ENCODE measurements at places on chromosomes 1 and 21.

GRCh38 chr1:203526572-203526971, 32.6 kb downstream of the OPTC start:
- no peak for DNase-seq

- no peak for DNase-seq
Observed at GRCh38 chr1:115227346-115228082, 110.5 kb downstream of the NGF start.

GRCh38 chr1:6353955-6354658, 39.5 kb downstream of the ACOT7 start:
- no peak for DNase-seq

DNA sequence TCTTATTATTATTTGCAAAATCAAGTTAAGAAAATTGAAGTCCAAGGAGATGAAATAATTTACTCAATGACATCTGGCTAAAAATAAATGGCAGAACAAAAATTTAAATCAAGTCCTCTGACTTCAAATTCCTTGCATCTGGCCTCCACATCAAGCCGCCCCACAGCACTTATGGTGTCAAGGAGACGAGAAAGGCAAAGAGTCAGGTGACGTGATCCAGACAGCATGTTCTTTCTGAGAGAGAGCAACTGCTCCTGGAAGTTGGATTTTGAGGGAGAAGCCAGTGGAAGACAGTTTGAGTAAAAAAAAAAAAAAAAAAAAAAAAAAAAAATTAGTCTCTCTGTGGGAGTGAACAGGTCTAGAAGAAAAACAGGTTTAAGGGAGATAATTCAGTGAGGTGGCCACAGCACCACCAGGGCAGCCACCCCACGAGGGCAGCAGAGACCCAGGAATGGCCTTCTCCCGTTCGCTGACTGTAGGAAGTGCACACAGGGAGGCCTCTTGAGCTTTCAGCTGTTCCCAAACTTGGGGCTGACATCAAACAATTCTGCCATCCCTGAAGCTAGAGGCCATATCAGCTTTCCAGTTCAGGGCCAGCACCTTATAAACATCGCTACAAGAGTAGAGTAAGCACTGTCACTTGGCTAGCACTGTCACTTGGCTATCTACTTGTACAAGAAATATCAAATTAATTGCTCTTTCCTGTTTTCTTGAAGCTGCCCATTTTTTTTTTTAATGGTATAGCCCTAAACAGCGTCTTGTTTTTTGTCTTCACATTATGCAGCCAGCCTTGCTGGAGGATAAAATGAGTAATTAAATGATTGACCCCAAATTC, 7.8 kb downstream of the C1orf162 start:
- peak; percentile 54 for DNase-seq

GRCh38 chr1:7108251-7108650, 323.0 kb downstream of the CAMTA1 start:
- DNase-seq = no peak

- DNase-seq = no peak
Observed at GRCh38 chr1:93338387-93339146, 7.1 kb upstream of the DR1 start.

GRCh38 chr1:38891753-38892152, 10.4 kb upstream of the GJA9 start:
- no peak for DNase-seq

DNA sequence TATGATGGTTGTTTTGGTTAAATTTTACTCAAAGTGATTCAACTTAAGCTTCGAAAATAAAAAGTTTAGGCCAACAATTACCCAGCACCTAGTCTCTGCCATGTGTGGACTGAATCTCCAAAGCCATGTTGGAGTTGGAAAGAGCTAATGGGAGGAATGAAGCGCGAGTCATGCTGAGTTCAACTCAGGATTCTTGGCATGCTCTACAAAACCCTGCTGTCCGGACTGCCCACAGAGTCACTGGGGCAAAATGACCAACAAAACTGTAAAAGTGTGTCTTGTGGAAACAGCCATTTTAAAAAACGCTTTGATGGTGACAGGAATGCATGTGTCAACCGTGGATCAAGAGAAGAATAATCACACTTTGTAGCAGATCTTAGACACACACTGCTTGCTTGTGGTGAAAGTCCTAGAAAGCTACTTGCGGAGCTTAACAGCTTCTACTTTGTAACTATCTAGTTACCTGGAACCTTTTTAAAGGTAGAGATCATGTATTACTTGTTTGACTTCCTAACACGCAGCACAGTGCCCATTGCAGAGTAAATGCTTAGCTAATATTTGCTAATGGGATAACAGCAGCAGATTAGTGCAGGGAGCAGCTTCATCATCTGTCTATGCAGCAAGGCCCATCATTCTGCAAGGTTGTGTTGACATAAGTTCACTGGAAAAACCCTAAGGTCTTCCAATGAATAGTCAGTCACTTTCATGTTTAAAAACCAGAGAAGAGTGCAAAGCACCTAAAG, 7.0 kb upstream of the GBP6 start:
- no peak for DNase-seq

DNA sequence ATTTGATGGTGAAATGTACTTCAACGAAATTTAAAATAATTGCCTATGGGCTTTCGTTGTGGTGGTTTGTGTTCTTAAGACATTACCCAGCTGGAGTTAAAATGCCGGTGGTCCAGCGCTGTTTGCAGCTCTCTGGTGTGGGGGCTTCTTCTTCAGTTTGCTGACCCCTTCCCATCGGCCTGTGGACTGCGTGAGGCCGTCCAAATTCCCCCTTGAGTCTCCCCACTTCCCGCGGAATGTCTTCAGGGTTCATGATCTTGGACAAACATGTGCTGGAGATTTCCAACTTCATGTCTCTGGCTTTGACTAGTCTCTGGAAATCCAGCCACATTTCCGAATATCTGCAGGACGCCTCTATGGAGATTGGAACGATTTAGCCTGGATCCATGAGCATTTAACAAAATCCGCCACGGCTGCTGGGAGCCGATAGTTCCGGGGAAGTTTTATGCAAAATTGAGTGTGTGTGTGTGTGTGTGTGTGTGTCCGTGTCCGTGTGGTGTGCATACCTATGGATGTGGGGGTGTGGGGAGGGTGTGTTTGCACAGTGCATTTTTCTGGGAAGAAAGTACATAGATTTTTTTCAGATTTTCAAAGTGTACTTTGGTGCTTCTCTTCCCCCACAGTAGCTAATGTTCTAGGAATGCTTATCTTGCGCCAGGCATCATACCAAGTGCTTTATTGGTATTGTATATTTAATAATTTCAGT, 117.2 kb downstream of the PCP4 start:
- DNase-seq = no peak

DNA sequence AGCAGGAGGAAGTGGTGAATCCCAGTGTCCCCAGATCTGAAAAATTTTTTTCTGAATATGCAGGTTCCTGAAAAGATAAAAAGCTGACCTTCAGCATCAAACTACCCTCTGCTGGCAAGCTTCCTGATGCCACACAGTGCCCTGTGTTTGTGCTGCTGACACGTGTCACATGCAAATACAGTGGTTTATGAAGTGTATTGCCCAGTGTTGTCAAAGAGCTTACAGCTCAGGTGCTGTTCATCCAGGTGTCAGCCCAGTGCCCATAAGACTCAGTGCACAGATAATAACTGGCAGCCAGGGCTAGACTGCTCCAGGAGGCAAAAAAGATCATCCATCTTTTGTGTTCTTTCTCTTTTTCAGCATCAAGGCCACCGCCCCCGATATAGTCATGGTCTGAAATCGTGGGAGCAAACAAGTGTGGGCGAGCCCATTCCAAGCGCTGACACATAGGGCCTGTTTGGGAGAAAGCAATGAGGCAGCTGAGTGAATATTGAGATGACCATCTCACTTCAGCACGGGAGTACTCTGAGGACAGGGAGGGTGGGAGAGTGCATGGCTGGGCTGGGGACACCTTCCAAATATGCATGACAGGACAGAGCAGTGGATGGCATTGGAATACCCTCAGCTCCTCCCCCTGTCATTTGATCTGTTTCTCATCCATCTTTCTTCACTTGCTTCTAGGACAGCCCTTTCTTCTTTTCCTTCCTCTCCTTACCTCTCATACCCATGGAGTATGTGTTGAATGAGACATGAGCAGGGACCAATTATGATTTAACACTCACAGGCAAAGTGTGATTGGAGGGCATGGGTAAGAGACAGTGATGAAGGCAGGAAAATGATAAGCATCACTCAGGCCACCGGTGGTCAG, 6.4 kb upstream of the KCNK1 start:
- DNase-seq = no peak

- no peak for DNase-seq
Observed at GRCh38 chr1:148308832-148309458, 156.9 kb upstream of the NBPF11 start.

- DNase-seq = no peak
Observed at GRCh38 chr21:43936247-43936967, 71.4 kb downstream of the AGPAT3 start.

- no peak for DNase-seq
Observed at GRCh38 chr1:242004751-242005495, 6.0 kb upstream of the MAP1LC3C start.

GRCh38 chr1:208851366-208851765, 607.2 kb upstream of the PLXNA2 start:
- DNase-seq = no peak

GRCh38 chr1:172206256-172206655, 214.2 kb upstream of the C1orf105 start:
- no peak for DNase-seq

DNA sequence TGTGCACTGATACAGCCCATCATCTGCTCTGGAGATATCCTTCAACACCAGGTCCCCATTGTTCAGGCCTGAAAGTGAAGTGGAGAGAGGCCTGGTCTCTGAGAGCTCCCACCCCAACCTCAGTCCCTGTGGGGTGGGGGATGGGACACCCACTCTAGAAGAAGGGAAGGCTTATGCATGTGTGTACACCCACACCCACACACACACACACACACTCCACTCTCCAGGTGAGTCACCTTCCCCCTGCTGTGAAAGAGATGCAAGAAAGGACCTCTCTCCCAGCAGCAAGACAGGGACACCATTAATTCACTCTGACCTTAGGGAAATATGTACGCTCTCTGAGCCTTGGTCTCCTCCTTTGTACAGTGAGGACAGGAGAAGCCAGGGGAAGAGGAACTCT, 5.9 kb downstream of the VSIG8 start:
- no peak for DNase-seq

- DNase-seq = no peak
Observed at GRCh38 chr1:95086949-95087533, 14.3 kb upstream of the ALG14 start.

- DNase-seq = no peak
Observed at GRCh38 chr1:95384567-95384966, 150.6 kb downstream of the RWDD3 start.

DNA sequence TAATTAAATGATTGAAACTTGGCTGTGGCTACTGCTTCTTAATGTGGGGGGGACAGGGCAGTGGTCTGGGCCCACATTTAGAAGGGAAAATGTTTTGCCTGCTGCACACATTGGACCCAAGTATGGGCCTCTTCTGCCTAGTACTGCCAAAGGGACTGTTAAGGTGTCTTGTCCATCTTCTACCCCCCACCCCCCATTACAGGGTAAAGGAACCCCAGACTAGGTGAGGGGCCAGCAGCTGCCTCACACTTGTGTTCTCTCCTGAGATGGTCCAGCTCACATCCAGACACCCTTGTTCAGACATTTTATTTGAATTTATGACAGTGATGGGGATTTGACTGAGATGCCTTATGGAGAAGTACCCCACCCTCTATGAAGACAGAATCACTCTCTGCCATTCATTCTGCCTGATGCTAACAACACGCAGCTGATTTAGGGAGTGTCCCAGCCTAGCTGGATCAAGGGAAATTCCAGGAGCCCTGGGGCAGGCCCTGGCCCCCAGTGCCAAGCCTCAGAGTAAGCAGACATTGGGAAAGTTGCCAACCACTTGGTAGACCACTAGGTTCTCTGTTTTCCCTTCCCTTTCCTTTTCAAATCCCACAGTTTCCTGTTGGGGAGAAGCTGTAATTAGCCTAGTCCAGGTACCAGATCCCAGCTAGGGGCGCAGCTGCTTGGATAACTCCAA, 42.1 kb downstream of the YARS1 start:
- DNase-seq = no peak

DNA sequence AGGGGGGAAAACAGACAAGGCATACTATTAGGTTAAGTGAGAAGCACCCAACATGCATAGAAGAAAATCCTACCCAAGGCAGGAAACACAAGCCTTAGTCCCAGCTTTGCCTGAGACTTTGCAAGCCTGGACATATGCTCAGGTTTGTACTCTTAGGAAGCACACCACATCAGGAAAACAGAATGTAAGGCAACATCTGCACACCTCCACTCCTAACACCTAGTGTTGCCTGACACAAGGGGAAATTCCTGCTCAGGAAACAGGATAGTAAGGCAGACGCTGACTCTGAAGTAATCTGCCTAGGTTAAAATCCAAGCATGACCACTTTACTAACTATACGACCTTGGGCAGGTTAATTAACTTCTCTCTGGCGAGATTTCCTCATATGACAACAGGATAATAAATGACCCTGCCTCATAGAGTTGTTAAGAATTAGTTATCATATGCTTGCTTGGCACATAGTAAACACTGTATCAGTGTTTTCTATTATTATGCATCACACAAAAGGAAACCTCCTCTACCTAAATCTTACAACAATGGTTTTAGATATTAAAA, 119.8 kb downstream of the ZZZ3 start:
- no peak for DNase-seq

DNA sequence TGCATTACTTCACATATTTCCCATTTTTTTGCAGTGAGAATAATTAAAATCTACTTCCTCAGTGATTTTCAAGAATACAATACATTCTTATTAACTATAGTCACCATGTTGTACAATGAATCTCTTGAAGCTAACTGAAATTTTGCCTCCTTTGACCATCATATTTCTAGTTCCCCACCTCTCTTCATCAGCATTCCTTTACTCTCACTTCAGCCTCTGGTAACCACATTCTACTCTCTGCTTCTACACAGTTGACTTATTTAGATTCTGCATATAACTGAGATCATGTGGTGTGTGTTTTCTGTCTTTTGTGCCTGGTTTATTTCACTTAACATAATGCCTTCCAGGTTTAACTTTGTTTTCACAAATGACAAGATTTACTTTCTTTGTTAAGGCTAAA, 304.4 kb upstream of the LYPLAL1 start:
- no peak for DNase-seq

- no peak for DNase-seq
Observed at GRCh38 chr1:224617410-224618355, 1.6 kb downstream of the CNIH3 start.

DNA sequence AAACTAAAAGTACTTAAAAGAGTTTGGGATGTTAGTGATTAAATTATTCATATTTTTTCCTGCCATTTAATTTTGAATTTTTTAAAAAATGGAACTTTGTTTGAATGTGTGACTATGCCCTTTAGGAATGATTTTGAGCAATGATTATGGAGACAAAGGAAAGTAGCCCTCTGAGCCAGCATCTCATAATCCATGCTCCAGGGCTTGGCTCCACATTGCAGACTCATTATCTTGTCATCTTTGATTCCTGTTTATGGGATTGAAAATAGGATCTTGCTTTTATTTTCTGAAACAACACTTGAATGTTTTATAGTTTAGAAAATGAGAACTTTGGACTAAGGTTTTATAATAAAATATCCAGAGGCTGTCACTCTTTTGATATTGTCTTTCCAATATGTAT, 14.5 kb downstream of the AXDND1 start:
- no peak for DNase-seq

Data from naive thymus-derived CD8-positive, alpha-beta T cell (primary cell).